ENCODE measurements at places on chromosomes 3 and 15. TPM values are rescaled to one million over a fixed set of nuclear protein-coding genes. Genes with fewer than 3 reads are reported as not detected.

The LRRIQ4 gene
- total RNA-seq = not detected

The FOXB1 gene
- total RNA-seq = 2.1 TPM

The TM4SF18 gene
- 3.3 TPM for total RNA-seq

The IGSF10 gene
- total RNA-seq = 0.86 TPM

The PXK gene
- 6.2 TPM for total RNA-seq

- H3K4me1 ChIP-seq = no peaks in the 10 kb centered on the region
- no peaks in the 10 kb centered on the region for H3K36me3 ChIP-seq
- no peak within 1 kb of the TSS for H3K27ac ChIP-seq
- H3K4me3 ChIP-seq = peak within 1 kb of the TSS; percentile 75
- peak; percentile 72 for DNase-seq
- H3K27me3 ChIP-seq = peaks cover 18% of the 10 kb centered on the region
These were observed at the start of gene PYGO1 for GRCh38 chr15:55588070-55588814. Gene PYGO1 (minus strand): TSS chr15:55588345. CDS start chr15:55587883, 462 bp downstream.

DNA sequence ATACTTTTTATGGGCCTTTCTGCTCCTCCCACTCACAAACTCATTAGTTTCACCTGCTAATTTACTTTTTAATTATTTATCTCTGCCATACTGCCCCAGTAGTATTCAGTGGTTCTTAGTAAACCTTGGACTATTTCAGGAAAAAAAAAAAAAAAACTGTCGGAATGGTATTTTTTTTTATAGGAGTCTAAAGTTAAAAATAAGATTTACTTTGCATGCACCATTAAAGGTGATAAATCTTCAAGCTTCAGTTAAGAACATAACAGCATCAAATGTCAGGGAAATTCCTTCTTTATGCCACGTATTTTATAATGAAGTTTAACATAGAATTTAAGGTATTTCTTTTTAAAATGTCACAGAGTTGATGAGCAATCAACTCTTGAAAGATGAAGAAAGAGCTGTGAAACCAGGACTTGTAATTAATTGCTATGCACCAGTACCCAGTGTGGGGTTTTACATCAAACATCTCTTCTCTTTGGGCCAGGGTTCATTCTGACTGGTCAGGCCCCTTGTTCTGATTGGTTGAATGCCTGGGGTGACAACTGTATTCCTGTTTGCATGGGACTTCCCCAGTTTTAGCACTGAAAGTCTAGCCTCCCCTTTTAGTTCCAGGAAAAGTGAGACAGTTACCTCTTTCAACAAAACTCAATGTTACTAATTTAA, 40.3 kb upstream of the PTPRG start:
- no peak overlapping the region for H3K4me3 ChIP-seq
- H3K27me3 ChIP-seq = no peaks in the 10 kb centered on the region
- no peaks in the 10 kb centered on the region for H3K36me3 ChIP-seq
- H3K27ac ChIP-seq = no peak overlapping the region

- H3K4me3 ChIP-seq = no peak overlapping the region
- H3K27ac ChIP-seq = no peak overlapping the region
- DNase-seq = no peak
- H3K27me3 ChIP-seq = no peaks in the 10 kb centered on the region
These were observed 111.5 kb downstream of the NTRK3 start for GRCh38 chr15:88144921-88145653.

DNA sequence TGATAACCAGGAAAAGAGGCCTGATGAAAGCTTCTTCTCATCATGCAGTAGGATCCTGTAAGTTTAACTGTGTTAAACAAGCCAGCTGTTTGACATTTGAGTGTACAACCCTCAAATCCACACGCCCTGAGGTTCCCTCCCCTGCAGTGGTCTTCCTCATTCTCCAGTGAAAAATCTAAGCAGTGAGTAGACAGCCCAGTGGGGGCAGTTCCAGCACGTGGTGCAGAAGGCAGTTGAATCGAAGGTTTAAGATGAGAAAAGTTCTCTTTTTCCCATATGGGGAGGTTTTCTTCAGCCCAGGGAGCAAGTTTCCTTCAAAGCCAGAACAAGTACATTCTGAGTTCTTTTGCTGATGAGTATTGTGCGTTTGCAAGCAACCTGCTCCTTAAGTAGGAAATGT, 174.5 kb downstream of the NR2F2 start:
- H3K4me3 ChIP-seq = no peak overlapping the region
- H3K4me1 ChIP-seq = no peaks in the 10 kb centered on the region
- no peak overlapping the region for H3K27ac ChIP-seq

- no peaks in the 10 kb centered on the region for H3K27me3 ChIP-seq
- H3K4me1 ChIP-seq = peaks cover 1% of the 10 kb centered on the region
- no peak for DNase-seq
- H3K4me3 ChIP-seq = no peak overlapping the region
These were observed 41.7 kb downstream of the DAPK2 start for GRCh38 chr15:64004587-64004986.

GRCh38 chr15:89127054-89127702, 38.9 kb downstream of the ABHD2 start:
- H3K4me3 ChIP-seq = no peak overlapping the region
- peaks cover 2% of the 10 kb centered on the region for H3K4me1 ChIP-seq
- H3K27me3 ChIP-seq = no peaks in the 10 kb centered on the region
- DNase-seq = no peak
- H3K27ac ChIP-seq = no peak overlapping the region

DNA sequence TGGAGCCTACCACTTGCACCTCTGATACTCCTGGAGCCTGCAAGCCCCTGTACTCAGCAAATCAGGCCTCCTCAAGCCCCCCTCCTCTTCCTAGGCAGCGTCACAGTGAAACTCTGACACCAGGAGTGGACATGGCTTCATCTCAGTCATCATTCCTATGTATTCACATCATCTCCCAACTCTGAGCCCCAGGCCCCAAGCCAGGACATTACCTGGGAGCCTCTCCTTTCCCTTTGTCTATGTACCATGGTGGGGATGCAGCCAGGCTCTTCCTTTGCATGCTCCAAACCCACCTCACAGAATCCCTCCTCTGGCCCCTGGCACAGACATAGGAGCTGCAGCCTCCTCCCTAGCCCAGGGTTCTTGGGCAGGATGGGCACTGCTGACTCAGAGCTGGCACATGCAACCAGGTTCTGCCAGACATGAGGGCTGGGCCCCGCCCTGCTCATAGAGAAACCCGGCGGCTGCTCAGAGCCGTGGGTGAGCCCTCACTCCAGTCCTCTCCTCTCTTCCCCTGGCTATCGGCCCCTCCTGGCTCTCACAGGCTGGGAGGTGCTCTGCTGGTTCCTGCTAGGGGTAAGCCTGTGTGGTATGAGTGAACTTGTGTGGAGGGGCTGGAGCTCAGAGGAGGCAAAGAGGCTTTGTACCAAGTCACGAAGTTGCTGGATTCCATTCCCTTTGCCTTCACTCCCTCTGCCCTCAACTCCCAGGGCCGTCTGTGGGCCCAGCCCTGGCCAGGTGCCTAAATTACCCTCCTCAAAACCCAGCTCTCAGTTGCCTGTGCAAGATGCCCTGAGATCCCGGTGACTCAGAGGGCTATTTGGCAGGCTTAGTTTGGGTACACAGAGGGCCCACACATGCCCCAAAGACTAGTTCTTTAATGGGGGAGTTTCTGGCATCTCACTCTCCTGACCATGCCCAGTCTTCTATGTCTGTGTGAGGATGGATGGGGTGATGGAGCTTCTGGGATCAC, 1.9 kb upstream of the PLCD1 start:
- H3K4me3 ChIP-seq = no peak overlapping the region
- peaks cover 5% of the 10 kb centered on the region for H3K4me1 ChIP-seq
- H3K27ac ChIP-seq = no peak overlapping the region

DNA sequence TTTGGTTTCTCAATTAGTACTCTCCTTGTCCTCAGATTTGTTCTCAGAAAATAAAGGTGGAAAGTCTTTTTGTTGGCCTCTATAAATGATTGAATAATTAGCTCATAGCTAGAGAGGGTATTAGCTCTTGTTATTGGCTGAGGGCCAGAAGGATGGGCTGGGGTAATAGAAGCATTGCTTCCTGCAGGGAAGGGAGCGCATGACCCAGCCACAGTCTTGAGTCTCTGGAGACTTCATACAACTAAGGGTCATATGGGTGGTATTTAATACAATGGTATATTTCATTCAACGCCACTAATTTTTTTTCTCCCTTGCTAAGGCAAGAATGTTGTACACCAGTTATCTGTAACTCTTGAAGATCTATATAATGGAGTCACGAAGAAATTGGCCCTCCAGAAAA, 8.4 kb downstream of the DNAJA4 start:
- no peaks in the 10 kb centered on the region for H3K27me3 ChIP-seq
- no peaks in the 10 kb centered on the region for H3K36me3 ChIP-seq
- H3K4me1 ChIP-seq = no peaks in the 10 kb centered on the region
- no peak overlapping the region for H3K27ac ChIP-seq
- H3K4me3 ChIP-seq = no peak overlapping the region

- no peak overlapping the region for H3K4me3 ChIP-seq
- peak; percentile 66 for DNase-seq
- no peaks in the 10 kb centered on the region for H3K36me3 ChIP-seq
- H3K27me3 ChIP-seq = no peaks in the 10 kb centered on the region
These were observed 259.2 kb upstream of the CCDC54 start for GRCh38 chr3:107117922-107118536.

- H3K4me1 ChIP-seq = no peaks in the 10 kb centered on the region
- H3K27ac ChIP-seq = no peak overlapping the region
- H3K27me3 ChIP-seq = no peaks in the 10 kb centered on the region
- DNase-seq = no peak
- H3K4me3 ChIP-seq = no peak overlapping the region
- no peaks in the 10 kb centered on the region for H3K36me3 ChIP-seq
These were observed 139.5 kb downstream of the ADAMTS9 start for GRCh38 chr3:64548200-64548889.

DNA sequence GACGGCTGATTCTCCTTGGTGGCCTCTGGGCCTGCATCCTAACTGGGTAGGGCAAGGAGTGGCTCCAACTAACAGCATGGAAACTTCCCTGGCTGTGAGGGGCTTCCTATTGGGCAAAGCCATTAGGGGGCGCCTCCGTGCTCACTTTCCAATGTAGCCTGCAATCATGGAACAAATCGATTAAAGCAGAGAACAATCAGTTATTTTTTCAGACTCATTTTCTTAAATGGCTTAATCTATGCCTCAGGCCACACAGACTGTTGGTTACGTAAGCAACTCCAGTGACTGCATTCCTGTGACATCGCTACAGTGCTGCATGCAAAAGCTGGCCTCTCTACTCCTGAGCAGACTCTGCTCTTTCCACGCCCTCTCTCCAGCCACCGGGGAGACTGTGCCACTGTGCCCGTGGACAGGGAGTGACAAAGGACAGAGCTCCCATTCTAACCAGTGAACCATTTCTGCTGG, 278.9 kb downstream of the KLF13 start:
- H3K4me1 ChIP-seq = no peaks in the 10 kb centered on the region
- no peaks in the 10 kb centered on the region for H3K27me3 ChIP-seq
- peak; percentile 74 for DNase-seq
- H3K36me3 ChIP-seq = no peaks in the 10 kb centered on the region
- H3K27ac ChIP-seq = no peak overlapping the region

GRCh38 chr15:56371495-56372147, 6.4 kb downstream of the TEX9 start:
- H3K4me3 ChIP-seq = no peak overlapping the region
- H3K27ac ChIP-seq = no peak overlapping the region
- DNase-seq = no peak
- H3K27me3 ChIP-seq = no peaks in the 10 kb centered on the region
- no peaks in the 10 kb centered on the region for H3K36me3 ChIP-seq

DNA sequence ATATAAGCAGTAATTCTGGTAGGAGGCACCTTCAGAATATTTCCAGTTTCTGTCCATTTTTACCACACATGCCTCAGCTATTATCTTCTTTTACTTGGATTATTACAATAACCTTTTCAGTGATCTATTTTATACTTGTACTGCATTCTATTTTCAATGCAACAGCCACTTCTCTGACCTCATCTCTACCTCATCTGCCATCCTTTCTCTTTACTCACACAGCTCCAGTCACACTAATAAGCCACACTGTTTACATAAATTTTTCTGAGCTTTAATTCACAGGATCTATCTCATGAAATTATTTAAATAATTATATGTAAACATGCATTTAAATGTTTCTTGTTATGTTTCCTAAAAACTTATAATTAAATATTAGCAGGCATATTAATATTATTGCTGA, 47.3 kb upstream of the BCHE start:
- H3K36me3 ChIP-seq = no peaks in the 10 kb centered on the region
- no peaks in the 10 kb centered on the region for H3K27me3 ChIP-seq
- H3K27ac ChIP-seq = no peak overlapping the region
- H3K4me3 ChIP-seq = no peak overlapping the region

GRCh38 chr3:172142051-172142863, 102.9 kb downstream of the FNDC3B start:
- DNase-seq = no peak
- H3K4me3 ChIP-seq = no peak overlapping the region
- H3K27ac ChIP-seq = no peak overlapping the region
- H3K36me3 ChIP-seq = no peaks in the 10 kb centered on the region

DNA sequence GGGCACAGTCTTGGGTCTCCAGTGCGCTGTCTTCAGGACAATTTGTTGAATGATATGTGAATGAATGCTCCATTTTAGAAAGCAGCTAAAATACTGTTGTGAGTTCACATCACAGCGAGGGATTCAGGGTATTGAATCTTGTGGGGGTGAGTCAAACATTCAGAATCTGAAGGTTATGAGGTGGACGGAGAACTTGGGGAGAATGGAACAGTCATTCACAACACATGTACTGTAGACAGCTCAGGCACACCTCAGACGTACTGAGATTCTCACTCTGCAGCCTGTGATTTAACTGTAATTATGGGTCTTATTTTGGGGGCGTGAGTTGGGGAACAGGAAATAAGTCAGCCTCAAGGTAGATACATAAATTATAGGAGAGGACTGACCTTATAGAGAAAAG, 13.9 kb downstream of the CRYBG3 start:
- H3K36me3 ChIP-seq = no peaks in the 10 kb centered on the region
- DNase-seq = no peak
- no peak overlapping the region for H3K27ac ChIP-seq
- no peaks in the 10 kb centered on the region for H3K27me3 ChIP-seq
- H3K4me3 ChIP-seq = no peak overlapping the region
- no peaks in the 10 kb centered on the region for H3K4me1 ChIP-seq

- no peak for DNase-seq
- H3K4me1 ChIP-seq = peaks cover 4% of the 10 kb centered on the region
- H3K27ac ChIP-seq = no peak overlapping the region
- H3K36me3 ChIP-seq = no peaks in the 10 kb centered on the region
These were observed 84.7 kb upstream of the PTX3 start for GRCh38 chr3:157351981-157352380.

- peaks cover 3% of the 10 kb centered on the region for H3K4me1 ChIP-seq
- H3K27ac ChIP-seq = no peak overlapping the region
- no peak overlapping the region for H3K4me3 ChIP-seq
- H3K27me3 ChIP-seq = peaks cover 4% of the 10 kb centered on the region
These were observed 38.6 kb downstream of the CLEC3B start for GRCh38 chr3:45064512-45065372.

- H3K27ac ChIP-seq = no peak overlapping the region
- no peak overlapping the region for H3K4me3 ChIP-seq
- H3K4me1 ChIP-seq = no peaks in the 10 kb centered on the region
- no peak for DNase-seq
- H3K27me3 ChIP-seq = no peaks in the 10 kb centered on the region
These were observed 27.1 kb upstream of the SKIL start for GRCh38 chr3:170330366-170330765.
